ENCODE measurements at places on chromosomes 4 and X.

GRCh38 chrX:20066968-20067708, 49.6 kb downstream of the MAP7D2 start:
- no peak for DNase-seq

- no peak for DNase-seq
Observed at GRCh38 chr4:123419885-123420755, 23.5 kb downstream of the SPRY1 start.

GRCh38 chr4:6824772-6825402, 42.4 kb downstream of the KIAA0232 start:
- no peak for DNase-seq

DNA sequence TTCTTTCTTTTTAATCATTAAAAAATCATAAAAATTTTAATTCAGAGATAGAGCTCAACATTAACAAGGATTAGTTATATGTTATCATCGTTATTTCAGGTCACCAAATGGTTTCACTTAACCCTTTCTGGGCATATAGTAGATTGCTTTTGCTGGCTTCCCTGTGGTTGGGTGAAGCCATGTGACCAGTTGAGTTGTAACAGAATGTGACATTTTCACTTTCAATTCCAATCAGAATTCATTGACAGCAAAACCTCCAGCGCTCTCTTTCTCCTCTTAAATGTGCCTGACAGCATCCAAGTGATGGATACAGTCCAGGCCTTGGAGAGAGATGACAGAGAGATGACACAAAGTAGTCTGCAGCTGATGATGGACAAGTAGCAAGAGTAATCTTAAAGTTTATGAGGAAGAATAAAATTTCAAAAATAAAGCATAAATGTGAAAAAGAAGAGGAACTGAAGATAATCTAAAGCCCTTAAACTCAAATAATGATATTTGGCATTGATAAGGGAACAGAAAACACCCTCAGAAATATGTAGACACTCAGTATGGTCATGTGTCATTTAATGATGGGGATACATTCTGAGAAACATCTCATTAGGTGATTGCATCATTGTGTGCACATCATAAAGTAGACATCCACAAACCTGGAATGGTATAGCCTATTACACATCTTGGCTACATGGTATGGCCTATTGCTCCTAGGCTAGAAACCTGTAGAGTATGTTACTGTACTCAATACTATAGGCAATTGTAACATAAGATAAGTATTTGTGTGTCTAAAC, 92.3 kb upstream of the QRFPR start:
- DNase-seq, result no peak

DNA sequence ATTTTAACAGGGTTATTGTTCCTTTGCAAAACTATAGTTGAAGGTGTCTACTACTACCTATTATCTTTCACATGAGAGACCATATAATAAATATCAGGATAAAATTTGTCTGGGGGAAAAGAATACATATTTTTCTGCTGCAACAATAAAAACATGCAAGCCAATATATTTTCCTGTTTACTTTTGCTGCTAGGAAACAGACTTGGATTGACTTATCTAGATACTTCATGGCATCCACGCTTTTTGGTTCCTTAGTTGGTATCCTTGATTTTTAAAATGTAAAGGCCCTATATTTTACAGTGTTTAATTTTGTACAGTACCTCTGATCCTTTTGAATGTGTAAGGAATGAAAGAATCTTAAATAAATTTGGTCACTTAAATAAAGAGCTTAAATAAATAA, 150.6 kb downstream of the GPC3 start:
- no peak for DNase-seq

- no peak for DNase-seq
Observed at GRCh38 chr4:186144198-186144945, 39.9 kb downstream of the FAM149A start.

DNA sequence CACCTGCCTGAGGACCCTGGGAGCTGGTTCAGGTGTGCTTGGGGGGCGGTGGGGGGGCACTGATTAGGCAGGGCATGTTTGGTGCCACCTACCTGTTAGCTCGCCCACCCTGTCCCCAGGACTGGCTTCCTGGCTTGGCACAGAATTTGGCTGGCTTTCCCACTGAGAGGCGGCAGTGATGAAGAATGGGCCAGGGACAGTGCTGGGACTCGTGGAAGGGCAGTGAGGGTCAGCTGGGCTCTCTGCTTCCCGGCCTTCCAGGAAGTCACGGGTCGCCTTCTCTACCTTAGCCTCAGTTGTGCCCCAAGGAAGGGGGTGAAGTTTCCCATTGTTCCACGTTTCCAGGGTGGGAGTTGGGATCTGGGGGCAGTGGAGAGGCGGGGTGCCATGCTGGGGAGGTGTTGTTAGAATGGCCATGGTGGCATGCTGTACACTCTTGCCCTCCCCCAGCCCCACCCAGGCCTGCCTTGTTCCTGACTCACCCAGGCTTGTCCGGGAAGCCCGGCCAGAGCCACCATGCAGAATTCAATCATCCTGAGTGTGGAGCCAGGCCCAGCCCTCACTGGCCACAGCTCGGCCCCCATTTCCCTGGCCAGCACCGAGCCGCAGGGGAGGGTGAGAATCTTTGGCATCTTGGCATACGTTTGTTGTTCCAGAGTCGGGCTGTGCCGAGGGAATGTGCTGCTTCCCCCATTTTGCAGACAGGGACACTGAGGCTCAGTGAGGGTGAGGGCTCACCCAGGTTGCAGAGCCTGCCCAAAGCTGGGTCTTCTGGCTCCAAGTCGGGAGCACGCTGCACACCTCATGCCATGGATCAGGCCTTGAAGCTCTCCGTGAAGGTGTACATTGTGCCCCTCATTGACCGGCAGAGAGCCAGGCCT, 21.9 kb upstream of the GPR78 start:
- no peak for DNase-seq

GRCh38 chr4:168218645-168219044, 99.9 kb downstream of the DDX60 start:
- DNase-seq, result peak; percentile 77

- DNase-seq, result no peak
Observed at GRCh38 chr4:99219479-99219878, 433 bp upstream of the ADH6 start.

DNA sequence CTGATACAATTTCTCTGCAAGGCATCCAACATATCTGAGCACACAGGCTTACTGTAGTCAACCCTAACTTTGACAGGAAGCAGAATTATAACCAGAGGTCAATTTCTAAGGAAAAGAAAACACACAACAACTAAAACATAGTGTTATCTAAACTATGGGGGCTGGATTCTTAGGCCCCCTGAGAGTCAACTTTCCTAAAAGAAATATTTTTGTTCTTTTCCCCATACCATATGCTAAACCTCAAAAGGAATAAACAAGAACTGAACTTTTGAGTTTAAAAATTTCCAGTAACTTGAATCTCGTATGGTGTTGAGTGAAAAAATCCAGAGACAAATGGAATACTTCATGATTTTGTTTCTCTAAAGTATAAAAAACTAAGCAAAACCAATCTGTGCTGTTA, 42.9 kb downstream of the ATXN3L start:
- DNase-seq, result no peak

GRCh38 chrX:135522132-135522530, 1.7 kb downstream of the INTS6L start:
- no peak for DNase-seq

DNA sequence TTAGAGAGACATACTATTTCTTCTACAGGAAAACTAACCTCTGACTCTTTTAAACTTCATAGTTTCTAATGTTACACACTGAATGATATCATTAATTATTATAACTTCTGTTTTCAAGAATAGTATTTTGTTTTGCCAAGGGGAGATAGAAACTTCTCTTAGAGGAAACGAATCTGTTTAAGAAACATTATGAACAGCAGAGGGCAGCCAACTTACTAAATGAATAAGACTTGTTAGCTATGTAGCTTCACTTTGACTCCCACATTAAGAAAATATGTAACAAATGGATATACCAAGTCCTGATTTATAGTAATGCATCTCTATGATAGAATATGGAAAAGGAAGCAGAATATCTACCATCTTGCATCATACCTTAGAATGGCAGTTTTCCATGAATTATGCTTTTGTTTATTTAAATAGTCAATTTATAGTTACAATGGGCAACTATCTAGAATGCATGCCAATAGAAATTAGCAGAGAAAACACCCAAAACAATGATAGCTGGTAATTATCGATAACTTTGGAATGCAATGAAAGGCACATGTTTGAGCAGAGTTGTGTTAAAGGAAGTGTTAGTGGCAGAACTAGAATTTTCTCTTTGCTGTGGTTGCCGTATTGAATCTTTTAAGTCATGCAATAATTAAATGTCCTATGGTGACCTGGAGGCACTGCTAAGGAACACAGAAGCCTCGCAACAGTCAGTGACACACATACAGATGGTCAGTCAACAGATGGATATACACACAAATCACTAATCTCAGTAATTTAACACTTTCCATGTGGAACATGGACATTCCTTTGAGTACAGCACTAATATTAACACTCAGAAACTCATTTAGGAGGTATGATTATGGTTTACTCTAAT, 105.7 kb upstream of the PDLIM3 start:
- DNase-seq, result peak; percentile 60

DNA sequence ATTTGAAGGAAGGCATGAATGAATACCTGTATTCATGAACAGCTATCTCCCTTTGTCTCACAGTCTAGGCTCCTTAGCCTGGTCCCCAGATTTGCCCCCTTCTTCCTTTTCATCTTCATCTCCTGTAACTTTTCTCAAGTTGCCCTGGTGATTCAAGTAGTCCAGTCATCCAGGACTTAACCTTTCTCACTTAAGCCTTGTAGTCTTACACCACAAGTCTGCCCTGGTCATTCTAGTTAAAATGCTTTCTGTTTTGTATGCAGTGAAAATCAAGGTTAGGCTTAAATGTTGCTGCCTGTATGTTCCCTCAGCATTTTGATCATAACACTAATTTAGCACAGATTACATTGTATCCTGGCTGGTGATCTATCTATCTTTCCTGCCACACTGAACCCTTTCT, 58.5 kb upstream of the SLC7A11 start:
- no peak for DNase-seq

DNA sequence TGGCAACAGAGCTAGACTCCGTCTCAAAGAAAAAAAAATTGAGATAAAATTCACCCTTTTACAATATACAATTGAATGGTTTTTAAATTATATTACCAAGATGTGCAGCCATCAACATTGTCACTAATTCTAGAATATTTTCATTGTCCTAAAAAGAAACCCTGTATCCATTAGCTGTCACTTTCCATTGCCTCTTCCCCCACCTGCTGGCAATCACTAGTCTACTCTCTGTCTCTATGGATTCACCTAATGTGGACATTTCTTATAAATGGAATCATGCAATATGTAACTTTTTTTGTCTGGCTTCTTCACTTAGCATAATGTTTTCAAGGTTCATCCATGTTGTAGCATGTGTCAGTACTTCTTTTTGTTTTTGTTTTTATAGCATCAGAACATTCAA, 20.8 kb downstream of the ABHD18 start:
- DNase-seq, result no peak

GRCh38 chr4:160159457-160159856, 1056.6 kb downstream of the RAPGEF2 start:
- no peak for DNase-seq

DNA sequence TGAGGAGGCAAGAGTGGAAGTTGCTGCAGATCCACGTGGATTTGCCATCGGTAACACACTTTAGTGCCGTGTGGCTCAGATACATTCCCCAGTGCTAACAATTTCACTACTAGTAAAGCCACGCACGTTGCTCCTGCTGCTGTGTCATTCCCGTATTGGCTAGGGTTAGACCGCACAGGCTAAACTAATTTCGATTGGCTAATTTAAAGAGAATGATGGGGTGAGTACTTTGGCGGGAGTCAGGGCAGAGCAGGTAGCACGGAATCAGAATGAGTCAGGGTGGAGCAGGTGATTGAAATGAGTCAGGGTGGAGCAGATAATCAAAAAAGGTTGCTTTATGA, 1337.5 kb downstream of the FSTL5 start:
- DNase-seq, result no peak

DNA sequence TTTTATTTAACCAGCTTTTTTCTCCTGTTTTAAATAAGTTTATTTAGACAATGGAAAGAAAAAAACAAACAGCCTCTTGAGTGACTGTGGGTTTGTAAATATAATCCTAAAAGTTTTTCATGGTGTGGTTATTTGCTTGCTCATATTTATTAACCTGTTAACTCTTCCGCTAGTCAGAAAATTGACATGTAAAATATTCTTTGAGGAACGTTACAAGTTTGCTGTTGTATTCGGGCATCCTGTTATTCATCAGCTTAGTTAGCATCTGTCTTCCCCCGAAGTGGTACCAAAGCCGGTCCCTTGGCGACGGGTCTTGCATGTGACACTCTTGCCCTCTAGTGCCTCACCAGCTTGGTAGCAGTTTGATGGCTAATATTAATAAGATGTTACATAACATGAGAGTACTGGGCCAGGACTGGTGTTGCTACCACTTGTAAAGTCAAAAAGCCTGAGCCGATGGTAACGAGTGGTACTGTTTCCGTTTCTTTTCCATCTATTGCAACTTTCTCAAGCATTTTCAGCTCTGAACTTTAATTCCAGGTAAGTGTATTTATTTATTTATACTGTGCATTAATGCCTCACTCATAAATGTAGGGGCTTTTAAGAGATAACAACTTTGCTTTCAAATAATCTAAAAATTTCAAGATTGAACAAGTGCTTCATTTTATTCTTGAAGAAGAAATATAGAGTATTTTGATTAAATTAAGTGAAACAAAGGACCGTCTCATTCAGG, at the start of gene NDST3:
TSS of gene NDST3 (plus strand) at position 434 of the 733 bp plus-strand sequence. CDS start 19,425 bp downstream, outside the sequence.
- DNase-seq, result peak; percentile 55

GRCh38 chr4:139840773-139841172, 175.2 kb downstream of the MGST2 start:
- DNase-seq, result no peak

- DNase-seq, result no peak
Observed at GRCh38 chrX:41308884-41309647, 24.9 kb upstream of the DDX3X start.

DNA sequence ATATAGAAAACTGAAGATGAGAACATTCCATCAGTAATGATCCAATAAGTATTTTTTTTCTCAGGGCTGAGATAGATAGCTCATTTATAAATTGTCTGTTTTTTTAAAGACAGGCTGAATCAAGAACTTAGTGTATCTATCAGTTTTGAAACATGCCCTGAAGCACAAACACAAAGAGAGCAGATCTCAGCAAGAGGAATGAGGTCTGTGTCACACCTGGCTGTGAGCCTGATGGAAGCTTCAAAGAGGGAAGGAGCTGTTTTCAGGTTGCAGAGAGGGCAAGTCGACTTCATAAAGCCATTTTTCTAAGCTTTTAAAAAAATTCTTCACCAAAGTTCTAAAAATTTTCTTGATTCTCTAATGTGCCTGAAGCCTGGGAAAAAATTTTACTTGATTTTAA, 434.9 kb downstream of the PDGFC start:
- no peak for DNase-seq

- peak; percentile 27 for DNase-seq
Observed at GRCh38 chr4:128427832-128428366, 140.3 kb upstream of the PGRMC2 start.

GRCh38 chrX:20144491-20144890, 2.9 kb upstream of the EIF1AX start:
- peak; percentile 15 for DNase-seq

DNA sequence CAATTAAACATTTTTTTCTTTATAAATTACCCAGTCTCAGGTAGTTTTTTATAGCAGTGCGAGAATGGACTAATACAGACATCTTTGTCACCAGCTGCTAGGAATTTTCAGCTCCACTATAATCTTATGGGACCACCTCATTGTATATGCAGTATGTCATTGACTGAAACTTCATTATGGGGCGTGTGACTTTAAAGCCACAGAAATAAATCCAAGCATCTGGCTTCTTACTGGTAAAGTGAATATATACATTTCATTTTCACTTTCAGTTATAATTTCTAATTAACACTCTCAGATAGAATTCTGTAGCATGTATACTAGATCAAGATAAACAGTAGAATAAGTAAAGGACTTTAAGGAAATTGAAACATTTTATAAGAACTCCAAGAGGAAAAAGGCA, 21.9 kb downstream of the IL15 start:
- DNase-seq, result no peak

GRCh38 chr4:99960648-99961047, 10.6 kb upstream of the H2AZ1 start:
- no peak for DNase-seq

Data from non-pigmented ciliary epithelial cell (primary cell).